ENCODE measurements at places on chromosomes 7 and 10. TPM values are rescaled to one million over a fixed set of nuclear protein-coding genes. Genes with fewer than 3 reads are reported as not detected.

DNA sequence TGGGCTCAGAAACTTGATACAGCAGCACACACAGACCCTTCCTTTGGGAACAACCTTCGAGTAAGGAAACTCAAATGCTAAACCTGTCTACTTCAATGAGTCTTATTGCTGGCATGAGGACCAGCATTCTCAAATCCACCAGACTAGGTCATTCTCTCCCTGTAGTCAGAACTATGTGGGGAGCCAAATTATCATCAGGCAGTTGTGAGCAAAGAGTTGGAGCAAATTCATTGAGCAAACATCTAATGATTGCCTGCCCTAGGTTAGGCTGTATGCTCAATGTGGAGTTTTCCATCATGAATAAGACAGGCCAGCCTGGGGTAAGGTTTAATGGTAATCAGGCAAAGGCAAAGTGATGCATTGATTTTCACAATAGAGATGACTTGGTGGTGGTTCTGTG lies 3.6 kb downstream of the EPDR1 start:
- no peak for DNase-seq

GRCh38 chr7:141287936-141288335 lies 214.1 kb downstream of the TMEM178B start:
- no peak for DNase-seq

DNA sequence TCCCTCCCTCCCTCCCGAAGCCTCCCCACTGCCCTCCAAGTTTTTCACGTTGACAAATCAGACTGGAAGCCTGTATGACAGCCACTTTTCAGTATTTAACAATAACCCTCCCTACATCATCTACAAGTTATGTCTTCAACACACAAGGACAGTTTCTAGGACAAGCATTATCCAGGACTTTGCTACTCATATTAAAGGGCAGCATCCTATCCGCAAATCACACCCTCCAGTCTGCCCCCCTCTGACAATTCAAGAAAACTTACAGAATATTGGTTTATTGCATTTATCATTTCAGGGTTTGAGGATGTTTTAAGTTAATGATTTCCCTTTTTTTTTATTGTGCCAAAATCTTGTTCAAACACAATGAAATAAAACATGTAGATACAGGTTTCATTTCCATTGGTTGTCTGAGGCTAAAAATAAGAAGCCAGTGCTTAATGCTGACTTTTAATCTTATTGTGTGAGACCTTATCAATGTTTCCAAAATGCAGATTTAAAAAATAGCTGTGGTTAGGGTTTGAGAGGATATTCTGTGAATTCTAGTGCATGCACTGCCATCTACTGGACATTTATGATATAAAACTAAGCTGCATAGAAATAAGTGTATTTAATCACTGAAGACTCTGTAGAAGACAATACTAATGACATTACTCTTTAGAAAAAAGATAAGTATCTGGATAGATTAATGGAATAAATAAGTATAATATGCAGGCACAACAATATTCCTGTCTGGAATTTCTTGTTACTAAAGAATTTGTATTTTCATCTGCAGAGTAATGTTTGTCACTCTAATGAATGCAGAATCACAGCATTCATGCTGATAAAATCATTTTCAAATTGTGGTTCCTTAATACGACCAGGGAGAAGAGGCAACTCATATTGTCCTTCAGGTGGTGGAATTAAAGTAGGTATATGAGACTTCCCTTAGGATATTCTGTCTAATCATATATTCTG lies 64.1 kb downstream of the CAV1 start:
- DNase-seq: no peak

DNA sequence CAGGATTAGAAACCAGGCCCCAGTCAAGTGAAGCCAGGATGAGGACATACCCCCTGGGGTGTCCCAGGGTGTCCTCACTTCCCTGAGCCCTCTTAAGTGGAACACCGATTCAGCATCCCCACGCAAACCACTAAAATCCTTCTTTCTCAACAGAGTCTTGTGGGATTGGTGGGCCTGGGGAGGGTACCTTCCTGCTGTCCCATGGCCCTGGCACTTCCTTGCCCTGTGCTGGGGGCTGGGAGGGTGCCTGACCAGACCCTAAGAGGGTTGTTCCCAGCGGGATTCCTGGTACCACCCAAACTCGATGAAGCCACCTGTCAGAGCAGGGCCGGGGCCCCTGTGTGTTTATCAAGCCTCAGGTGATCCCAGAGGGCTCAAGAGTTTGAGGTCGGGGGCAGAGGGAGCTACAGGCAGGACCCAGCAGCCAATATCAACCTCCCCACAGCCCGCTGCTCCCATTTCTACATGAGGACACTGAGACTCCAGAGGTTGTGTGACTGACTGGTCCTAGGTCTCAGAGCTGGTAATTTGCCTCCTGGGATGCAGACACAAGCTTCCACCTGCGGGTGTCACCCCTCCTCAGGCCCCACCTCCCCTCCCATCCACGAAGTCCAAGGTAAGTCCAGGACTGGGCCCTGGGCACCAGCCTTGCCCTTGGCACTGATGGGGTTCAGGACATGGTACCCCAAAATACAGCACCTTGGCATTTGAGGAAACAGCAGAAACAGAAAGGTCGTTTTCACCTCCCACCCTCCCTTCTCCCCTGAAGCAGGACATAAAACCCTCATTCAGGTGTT lies 31.4 kb downstream of the OAT start:
- no peak for DNase-seq

The ZNF316 gene
- 20.9 TPM for total RNA-seq

The GIMAP8 gene
- total RNA-seq: 25.0 TPM

The OR6V1 gene
- total RNA-seq: not detected

The EVX1 gene
- not detected for total RNA-seq

The ZNF789 gene
- 10.6 TPM for total RNA-seq
